ENCODE measurements at places on chromosomes 5 and 9.
A peak's percentile ranks its signal among the peaks of the same experiment; 100 is the strongest.

DNA sequence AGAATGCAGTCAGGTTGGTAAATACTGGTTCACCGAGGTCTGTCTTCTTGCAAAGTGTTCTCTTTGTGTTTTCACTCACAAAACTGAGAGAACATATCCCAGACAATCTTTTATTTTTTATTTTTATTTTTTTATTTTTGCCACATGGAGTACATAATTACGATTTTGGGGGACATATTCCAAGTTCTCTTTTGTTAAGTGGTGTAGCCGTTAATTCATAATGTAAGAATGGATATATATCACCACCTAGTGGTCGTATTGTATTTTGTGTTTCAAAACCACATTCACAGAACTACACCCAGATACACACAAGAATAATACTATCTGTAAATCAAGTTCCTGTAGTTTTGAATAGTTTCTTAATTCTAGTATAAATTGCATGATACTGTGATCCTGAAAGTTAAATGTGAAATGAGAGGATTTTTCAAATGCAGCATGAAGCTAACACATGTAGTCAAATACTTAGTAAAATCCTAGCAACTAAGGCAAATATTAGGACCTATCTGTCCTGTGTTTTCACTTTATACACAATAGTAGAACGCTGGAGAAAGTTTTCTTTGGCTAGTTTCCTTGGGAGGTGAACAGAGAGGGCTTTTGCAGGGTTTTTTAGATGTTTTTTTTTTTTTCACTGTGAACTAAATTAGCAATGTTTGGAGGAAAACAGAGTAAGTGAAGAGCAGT lies 92.7 kb downstream of the VCAN start:
- no peak for DNase-seq

GRCh38 chr9:18666986-18667772 lies 193.2 kb downstream of the ADAMTSL1 start:
- no peak for DNase-seq

- no peak for DNase-seq
Measured at GRCh38 chr9:18061856-18062255, 412.1 kb upstream of the ADAMTSL1 start.

DNA sequence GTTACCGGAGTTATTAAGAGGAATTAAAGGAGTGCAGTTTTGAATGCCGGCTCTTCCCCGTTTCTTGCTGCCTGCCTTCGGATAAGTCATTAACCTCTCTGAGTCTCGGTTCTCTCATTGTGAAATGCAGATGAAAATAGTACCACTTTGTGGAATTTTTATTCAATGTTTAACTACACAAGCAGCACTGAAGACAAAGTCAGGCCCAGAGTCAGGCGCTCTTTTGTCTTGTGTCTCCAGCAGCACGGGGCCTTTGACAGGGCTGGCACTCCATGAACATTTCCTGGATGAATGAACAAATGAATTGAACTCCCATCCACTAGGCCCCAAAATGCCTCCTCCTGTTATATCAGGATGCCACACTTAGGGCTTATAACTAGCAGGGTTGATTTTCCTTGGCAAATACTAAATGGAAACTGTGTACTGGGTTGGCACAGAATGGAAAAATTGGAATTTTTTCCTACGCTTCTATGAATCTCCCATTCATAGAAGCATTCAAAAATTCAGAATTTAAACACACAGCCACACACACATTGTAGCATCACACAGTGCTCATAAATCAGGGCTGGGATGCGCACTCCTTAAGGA lies 332.8 kb downstream of the MLLT3 start:
- no peak for DNase-seq

GRCh38 chr5:14178671-14179211 lies 35.6 kb downstream of the TRIO start:
- no peak for DNase-seq

DNA sequence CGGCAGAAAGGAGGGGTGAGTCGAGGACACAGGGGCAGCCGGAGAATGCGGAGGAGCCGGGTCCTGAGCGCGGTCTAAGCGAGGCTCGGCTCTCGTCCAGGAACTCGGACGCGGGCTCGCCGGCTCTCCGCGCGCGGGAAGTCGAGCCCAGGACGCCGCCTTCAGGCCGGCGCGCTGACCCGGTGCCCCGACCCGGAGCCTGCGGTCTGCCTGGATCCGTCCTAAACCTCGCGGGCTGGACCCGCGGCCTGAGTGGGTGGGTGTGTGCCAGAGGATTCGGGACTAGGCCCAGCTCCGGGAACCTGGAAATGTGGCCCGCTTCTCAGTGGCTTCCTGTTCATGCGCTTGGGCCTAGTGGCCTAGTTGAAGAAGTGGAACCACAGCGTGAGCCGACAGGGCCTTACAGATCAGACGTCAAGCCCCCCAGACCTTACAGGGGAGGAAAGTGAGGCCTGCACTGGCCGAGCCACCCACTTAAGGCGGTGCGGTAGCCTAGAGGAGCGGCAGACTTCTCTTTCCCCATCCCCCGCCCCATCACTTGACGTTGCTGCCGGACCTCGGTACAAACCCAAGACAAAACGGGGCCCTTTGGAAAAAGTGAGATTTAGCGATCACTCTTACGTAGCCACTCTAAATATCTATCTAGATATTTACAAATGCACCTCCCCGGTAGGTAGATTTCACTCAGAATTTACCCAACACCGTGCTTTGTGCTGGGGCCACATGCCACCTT lies 1.2 kb downstream of the CDKN2B-AS1 start:
- DNase-seq, result peak; percentile 51

DNA sequence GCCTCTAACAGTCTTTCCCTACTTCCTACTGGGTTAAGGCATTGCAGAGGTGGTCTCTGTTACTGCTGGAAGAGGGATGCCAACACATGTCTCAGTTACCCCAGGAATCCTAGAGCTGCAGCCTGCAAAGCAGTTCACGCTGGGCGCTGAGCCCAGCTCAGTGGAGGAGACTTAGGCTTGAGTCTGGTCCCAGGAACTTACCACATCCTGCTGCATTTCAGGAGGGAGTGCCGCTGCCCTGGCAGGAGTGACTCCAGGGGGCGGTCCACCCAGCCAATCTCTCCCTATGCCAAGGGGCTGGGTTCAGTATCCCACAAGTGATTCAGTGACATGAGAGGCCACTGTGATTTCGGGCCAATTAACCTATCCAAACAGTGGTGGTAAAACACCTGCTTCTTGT lies 7.6 kb downstream of the TTC16 start:
- no peak for DNase-seq

GRCh38 chr5:160486573-160486972 lies 64.9 kb downstream of the PTTG1 start:
- no peak for DNase-seq

DNA sequence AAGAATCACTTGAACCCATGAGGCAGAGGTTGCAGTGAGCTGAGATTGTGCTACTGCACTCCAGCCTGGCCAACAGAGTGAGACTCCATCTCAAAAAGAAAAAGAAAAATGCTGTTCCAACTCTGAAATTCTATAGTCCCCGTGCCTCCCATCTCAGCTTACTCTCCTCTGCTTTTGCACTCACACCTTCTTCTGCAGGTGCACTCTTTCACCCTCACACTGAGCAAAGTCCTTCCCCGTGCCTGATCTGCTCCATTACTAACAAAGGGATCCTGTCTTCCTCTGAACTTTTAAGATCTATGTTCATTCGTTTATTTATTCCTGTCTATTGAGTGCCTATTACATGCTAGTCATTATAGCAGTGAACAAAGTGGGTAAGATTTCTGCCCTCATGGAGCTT lies 47.8 kb downstream of the SUSD1 start:
- DNase-seq, result no peak

GRCh38 chr9:131657940-131658339 lies 81.9 kb downstream of the RAPGEF1 start:
- no peak for DNase-seq

GRCh38 chr5:1405121-1405520 lies 40.1 kb downstream of the SLC6A3 start:
- no peak for DNase-seq

DNA sequence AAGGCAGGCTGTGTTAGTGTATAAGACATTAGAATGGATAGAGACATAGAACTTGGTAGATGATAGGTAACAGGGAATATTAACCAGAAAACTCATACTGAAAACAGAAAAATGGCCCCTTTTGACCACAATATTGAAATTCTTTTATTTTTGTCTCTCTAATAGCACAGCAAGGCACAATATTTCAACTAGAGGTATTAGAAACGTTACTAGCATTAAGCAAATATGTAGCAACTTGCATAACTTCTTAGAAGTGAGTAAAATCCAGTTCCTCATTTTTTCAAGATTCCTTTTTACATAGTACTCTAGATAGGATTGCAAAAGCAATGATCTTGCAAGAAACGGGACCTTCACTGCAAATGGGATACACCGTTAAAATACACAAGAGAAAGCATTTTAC lies 102.7 kb upstream of the VCAN start:
- no peak for DNase-seq

- DNase-seq, result no peak
Measured at GRCh38 chr9:136531904-136532798, 13.7 kb downstream of the NOTCH1 start.

Data from uterus (tissue), 4 donors.